Endodermal cell (in vitro differentiated cells): ENCODE measurements at places on chromosomes 2 and 18. TPM values are rescaled to one million over a fixed set of nuclear protein-coding genes. Genes with fewer than 3 reads are reported as not detected.

Gene NXPH2
- 0.35 to 4.8 TPM (median 4.3 TPM) in 3 replicates for total RNA-seq

Gene CRYGC
- not detected in 2 replicates for total RNA-seq

Gene ARHGAP15
- total RNA-seq, result 0.86 to 2.0 TPM (median 0.90 TPM) in 3 replicates

Gene ANKRD29
- total RNA-seq, result 0.73 to 1.4 TPM in 2 of 3 replicates, not detected in the other

Gene NLRC4
- total RNA-seq, result not detected in 2 replicates

DNA sequence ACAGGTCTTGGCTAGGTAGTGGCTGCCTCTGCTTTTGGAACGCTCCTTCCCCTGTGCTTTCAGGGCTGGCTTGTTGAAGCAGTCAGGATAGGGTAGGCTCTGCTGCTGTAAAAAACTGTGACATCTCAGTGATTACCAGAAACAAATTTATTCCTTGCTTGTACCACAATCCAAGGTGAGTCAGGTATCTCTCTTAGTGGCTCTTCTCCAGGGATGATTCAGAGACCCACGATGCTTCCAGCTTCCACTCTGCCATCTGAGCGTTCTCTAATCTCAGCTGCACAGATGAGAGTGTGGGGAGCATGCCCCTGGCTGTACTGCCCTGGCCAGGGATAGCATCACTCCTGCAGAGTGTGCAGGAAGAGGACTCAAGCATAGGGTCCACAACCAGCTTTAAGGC lies 174.9 kb downstream of the VAPA start:
- no peak for DNase-seq

- peak; percentile 9 for DNase-seq
Observed at GRCh38 chr2:3617198-3617890, 22.4 kb downstream of the COLEC11 start.

DNA sequence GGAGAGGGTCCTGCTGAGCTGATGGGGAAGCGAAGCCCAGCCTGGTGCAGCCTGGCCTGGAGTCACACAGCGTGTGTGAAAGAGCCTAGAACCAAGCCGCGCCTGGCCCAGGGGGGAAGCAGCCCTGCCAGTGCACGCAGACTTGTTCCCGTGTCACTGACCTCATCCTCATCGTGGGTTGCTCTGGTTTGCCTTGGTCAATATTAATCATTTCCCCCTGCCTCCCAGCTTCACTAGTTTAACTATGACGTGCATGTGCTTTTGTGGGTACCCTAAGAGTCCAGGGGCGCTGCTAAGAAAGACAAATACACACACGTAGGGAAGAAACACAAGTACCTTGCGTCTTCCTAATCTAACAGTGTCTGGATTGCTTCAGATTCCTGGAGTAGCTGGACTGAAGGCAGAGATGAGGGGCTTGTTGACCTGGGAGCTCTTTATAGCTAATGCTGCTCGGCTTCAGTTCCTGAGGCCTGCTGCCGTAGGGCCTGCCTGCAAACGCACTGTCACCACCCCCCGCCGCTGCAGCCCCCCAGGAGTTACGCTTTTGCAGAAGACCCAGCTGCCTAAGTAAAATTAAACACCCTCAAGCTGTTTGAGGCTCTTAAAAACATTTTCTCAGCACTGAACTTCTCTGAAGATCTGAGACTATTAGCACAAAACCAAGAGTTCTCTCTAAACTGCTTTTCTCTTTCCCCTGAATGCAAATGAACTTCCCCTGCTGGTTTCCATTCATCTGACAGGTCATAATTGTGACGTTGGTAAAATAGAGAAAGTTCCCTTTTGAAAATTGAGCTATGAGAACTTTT lies 159.2 kb downstream of the FAM210A start:
- no peak for DNase-seq

DNA sequence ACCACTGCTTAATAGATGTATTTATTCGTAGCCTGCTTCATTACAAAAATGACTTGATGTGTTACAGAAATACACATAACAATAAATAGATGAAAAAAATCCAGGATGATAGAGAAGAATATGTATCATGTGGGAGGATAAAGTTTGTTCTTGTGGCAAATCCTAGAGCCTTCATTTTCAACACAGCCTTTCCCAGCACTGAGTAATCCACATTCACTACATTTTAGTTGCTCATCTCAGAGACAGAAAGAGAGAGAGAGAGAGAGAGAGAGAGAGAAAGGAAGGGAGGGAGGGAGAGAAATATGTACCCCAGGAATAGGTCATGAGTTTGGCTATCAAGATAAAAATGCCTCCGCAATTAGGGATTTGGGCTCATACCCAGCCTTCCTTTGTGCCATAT lies 144.3 kb downstream of the RBMS1 start:
- no peak for DNase-seq

GRCh38 chr2:233402789-233403188 lies 48.5 kb downstream of the DGKD start:
- DNase-seq, result no peak

DNA sequence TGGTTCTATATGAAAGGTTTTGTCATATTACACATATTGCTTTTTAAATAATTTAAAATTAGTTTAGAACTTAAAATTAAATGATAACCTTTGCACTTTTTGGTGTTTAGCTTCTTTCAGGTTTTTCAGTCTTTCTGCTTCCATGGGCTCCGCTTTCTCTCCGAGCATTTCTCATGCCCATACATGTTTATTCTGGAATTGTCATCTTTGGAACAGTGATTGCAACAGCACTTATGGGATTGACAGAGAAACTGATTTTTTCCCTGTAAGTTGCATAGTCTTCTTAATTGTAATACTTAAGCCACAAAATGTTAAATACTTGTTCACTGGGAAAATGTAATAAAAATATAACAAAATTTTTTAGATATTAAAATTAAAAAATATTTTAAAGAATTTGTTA lies 31.0 kb downstream of the CYBRD1 start:
- DNase-seq, result no peak

DNA sequence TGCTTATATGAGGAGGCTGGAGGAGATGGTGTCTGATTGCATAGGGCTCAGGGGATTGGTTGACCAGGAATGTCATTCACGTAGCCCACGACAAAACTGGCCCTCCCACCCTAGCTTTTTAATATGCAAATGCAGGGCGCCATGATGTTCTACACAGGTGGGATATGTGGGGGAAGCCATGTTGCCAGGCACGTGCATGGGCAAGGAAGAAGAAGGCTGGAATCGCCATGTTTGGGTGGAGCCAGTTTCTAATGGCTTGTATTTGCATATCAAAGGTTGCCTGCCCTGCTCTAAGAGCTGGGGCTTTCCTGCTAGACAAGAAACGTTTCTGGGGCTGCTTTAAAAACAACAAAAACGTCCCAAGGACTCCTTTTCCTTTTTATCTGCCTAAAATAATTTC lies 26.5 kb upstream of the LINC00305 start:
- DNase-seq, result peak; percentile 59
